ENCODE measurements at places on chromosomes 1 and 21.

DNA sequence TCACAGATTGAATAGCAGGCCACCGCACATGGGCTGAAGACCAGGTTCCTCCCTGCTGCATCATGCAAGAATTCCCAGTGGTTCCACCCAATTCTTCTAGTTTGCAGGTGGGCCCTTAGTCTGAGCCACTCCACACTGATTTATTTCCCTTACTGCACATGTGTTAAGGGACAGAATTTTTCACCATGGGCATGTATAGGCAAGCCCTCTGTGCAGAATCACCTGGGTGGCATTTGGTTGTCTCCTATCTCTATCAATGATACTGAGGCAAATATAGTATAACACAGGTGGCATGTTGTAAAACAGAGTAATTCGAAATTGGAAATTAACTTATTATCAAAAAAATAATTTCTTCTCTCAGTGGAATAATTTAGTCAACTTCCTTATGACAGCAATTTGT is 1892.4 kb downstream of the NCAM2 start:
- DNase-seq: no peak

DNA sequence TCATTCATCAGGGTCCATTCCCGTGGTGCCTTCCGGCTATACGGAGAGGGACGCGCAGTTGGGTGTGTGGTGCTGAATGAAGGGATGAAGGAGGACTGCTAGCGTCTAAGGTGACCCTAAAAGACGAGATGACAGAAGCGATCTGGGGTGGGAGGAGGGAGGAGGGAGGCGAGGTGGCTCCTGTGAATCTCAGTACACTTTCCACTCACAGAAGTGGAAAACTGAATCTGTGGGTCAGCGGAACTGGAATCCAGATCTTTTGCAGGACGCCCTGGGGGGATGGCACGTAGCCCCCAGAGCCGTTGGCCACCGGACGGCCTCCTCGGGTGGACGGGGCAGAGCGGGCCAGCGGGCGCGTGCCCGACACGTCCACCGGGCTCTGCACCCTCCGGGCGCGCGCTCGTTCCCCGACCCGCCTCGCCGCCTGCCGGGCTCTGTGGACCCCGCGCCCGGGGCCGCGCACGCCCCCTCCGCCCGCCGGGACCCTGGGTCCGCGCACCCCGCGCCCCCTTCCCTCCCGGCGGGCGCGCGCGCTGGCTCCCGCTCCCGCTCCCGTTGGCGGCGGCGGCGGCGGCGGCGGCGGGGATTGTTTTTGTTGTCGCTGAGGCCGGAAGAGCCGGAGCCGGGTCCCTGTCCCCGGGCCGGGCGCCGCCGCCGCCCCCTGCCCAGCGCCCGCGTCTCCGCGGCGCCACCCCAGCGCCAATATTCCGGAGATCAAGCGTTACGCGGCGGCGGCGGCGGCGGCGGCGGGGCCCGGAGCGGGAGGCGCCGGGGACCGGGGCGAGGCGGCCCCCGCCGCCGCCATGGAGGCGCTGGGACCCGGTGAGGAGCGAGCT is at the start of gene AGO4:
Gene AGO4 (plus strand): TSS at position 403 of the 836 bp plus-strand sequence. CDS start 401 bp downstream, at position 804.
- DNase-seq: peak; percentile 30

DNA sequence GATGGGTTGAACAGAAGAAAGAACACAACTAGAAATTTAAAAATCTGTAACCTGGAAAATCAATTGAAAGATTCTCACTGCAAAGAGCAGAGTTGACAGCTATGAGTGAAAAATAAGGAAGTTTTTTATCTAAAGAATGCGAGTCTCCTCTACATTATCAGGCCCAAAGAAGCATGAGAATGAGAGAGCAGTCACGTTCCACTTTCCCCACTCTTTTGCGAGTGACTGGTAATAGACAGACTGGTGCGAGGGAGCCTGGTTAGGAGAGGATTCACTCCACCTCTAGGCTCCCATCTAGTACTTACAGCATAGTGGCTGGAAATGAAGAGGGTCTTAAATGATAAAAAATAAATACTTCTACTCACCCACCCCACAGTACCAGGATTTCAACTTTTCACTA is 52.0 kb downstream of the PRDX6 start:
- DNase-seq: no peak

- DNase-seq: no peak
Measured at GRCh38 chr1:244375051-244375450, 76.7 kb downstream of the ADSS2 start.

Measured in fibroblast of mammary gland (primary cell).